ENCODE measurements at places on chromosomes 2 and 18.

GRCh38 chr2:229335877-229336346 lies 64.8 kb upstream of the PID1 start:
- DNase-seq: no peak

DNA sequence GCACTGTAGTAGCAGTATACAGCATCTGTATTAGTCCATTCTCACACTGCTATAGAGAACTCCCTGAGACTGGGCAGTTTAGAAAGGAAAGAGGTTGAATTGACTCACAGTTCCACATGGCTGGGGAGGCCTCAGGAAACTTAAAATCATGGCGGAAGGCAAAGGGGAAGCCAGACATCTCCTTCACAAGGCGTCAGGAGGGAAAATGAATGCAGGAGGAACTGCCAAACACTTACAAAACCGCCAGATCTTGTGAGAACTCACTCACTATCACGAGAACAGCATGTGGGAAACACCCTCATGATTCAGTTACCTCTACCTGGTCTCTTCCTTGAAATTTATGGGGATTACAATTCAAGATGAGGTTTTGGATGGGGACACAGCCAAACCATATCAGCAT lies 25.4 kb downstream of the MAP4K4 start:
- DNase-seq: no peak

DNA sequence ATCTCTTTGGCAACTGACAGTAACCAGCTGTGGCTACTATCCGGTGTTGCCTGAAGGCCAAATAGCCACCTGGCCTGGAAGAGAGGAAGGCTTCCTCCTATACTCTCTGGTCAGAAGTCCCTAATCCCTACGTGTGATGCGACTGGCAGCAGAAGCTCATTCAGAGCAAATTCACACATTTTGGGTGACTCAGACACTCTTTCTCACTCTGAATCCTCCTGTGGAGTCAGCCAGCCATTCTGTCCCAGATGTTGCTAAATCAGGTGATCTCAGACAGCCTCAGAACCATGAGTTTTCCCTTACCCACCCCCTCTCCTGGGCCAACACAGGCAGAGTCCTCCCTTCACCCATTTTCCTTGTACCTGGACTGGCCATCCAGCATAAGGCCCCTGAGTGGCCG lies 34.7 kb downstream of the CFAP53 start:
- no peak for DNase-seq

- DNase-seq: no peak
Measured at GRCh38 chr2:38652431-38653273, 13.3 kb upstream of the GALM start.

- no peak for DNase-seq
Measured at GRCh38 chr2:199136681-199137080, 321.1 kb downstream of the SATB2 start.

DNA sequence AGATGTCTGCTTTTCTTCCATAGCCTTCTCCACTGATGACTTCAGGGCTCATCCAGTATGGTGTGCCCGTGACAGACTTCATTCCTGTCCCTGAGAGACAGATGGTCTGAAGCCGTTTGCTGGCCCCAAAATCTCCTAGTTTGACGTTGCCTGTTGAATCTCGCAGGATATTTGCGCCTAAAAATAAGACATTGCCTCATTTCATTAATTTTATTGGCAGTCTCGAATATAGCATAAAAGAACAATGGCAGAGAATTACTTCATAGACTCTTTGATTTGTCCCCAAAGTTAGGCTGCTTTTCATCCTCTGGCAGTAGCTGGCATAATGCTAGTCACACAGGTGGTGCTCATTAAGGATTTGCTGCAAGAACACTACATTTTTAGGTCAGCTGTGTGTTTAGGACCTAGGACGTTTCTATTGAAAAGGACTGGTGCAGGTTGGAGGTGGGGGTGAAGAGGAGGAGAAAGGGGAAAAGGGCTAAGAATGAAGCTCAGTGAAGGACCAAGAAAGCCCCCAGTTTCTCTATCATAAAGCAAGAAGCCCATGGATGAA lies 14.7 kb upstream of the ERCC3 start:
- DNase-seq: no peak

- DNase-seq: no peak
Measured at GRCh38 chr18:71989616-71990015, 554.5 kb downstream of the CBLN2 start.

GRCh38 chr18:61545281-61546245 lies 212.3 kb downstream of the CDH20 start:
- no peak for DNase-seq

- no peak for DNase-seq
Measured at GRCh38 chr2:72524071-72524470, 301.8 kb downstream of the EXOC6B start.

DNA sequence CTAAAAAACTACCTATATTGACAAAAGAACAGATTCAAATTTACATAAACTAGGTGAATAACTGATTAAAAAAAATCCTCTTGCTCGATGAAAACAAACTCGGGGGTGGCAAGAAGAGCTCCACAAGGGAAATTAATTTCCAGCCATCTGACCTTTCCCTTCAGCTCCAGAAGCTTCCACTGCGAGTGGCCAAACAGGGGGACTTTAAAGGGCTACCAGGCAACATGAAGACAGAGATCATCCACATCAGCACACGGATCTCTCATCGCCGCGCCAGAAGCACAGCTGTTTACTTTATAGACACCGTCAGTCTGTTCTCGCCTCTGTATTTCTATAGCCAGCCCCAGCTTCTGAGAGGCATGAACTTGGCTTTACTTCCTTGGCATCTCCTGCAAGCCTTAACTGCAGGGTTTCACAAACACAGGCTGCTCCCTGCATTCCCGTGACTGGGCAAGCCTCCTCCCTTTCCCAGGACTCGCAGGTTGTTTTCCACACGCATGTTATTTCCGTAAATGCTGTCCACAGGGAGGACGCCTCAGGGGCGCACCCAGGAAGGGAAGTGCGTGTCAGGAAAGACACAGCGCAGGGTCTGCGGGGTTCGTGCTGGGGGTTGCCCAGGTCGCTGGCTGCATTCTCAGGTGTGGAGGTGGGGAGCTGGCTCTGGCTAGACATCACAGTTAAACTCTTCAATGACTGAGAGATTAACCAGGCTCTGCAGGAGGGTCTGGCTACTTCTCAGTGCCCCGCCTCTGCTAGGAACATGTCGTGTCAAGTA lies 85.0 kb downstream of the USP40 start:
- no peak for DNase-seq

DNA sequence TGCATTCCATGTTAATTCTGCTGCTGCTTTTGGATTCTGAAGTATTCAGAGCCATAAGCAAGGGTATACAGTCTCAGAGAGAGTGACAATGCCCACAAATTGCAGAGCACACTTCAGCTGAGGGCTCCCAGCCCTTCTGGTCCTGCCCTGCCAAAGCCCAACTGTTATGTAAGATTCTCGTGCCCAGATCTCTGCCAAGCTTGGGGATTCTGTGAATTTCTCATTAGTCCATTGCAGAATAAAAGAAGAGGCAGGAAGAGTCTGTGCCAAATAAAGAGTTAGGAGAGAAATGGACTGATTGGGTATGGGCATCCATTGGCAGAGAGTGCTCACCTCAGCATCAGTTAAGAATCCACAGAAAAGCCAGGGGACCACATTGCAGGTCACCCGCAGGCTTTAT lies 112.0 kb upstream of the PNPT1 start:
- no peak for DNase-seq

GRCh38 chr2:166041613-166042012 lies 86.2 kb downstream of the SCN1A start:
- no peak for DNase-seq

GRCh38 chr2:37856101-37856751 lies 68.9 kb upstream of the RMDN2 start:
- no peak for DNase-seq

GRCh38 chr2:235283246-235283645 lies 210.6 kb upstream of the AGAP1 start:
- no peak for DNase-seq

DNA sequence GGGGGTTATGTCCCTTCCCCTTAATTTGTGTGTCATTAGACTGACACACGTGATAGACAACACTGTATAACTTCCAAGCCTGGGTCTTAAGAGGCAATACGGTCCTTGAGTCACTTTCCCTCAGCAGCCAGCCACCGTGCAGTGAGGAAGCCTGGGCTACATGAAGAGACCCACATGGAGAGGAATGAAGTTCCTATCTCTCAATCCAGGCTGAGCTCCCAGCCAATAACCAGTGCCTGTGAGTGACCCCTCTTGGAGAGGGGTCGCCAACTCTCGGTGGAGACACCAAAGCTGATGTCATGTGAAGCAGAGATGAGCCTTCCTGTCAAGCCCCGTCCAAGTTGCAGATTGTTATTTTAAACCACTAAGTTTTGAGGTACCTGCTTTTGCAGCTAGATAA lies 5.7 kb upstream of the WDSUB1 start:
- no peak for DNase-seq

DNA sequence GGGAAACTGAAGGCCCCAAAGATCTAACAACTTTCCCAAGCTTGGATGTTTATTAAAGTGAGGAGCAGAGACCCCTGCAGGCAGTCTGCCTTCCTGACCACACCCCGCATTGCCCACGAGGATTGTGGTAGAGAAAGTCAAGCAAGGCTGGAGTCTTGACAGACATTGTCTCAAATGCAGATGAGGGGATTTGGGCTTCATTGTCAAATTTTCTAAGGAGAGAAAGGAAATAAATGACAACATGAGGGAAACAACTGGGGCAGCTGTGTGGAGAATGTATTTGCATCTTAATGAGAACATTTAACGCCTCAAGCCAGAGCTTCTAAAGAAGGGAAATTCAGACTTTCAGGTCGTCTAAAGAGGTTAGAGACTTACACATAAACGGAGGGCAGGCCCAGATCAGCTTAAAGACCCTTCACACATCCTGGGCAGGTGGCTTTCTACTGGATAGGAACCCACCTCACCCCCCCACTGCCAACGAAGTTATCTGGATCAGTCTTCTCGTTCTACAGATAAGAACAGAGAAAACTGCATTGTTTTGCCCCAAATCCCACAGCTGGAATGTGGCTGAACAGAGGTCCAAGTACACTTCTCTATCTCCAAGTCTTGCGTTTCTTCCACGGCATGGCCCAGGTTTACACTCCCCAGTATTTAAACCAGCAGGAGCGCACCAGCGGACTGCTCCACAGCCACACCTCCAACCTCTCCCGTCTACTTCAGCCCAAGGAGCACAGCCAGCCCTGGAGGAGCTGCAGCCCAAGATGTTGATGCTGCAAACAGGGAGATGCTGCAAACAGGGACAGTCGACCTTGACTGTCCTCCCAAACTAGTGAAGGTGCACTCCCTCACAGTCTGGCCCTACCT lies 16.2 kb upstream of the SCG2 start:
- DNase-seq: no peak

DNA sequence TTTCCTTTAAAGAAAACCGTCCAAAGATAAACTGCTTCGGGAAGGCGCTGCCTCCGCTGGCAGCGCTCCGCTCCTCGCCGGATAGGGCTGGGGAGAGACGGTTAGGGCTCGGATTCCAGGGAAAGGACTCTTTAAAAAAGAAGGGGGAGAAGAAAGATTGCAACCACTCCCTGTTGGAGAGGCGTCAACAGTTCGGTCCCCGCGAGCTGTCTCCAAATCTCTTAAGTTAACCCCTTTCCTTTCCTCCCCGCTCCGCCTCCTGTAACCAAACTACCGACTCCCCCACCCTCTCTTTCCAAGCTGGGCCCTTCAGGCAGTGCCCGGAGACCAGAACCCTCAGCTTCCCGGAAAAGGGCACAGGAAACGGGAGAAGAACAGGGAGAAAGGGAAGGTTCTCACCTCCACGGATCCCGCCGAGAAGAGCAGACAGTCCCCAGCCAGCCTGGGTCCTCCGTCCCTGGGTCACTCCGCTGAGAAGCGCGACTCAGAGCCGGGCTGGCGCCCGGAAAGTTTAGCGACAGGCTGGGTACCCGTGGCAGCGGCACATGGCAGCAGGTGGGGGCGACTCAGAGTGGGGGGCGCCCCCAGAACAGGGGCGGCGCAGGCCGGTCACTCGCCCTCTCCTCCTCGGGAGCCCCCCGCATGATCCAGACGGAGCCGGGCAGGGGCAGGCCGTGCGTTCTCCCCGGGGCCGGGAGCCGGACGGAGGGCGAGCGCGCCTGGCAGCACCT lies 675 bp downstream of the FZD5 start:
- DNase-seq: peak; percentile 32

DNA sequence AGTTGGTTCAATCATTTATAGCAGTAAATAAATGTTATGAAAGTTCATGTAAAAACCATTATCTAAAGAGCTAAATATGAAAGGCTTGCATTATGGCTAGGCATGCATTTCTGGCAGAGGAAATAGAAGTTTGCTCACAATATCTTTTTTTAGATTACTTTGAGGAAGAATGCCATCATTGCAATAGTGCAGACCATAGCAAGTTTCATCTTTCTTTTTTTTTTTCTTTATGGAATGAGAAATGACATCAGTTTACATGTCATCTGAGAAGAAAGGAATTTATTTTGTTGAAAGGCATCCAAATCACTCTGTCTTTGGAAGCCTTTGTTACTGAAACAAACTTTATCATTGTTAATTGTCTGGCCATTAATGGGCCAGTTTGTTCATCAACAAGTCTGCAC lies 74.5 kb upstream of the NCKAP5 start:
- DNase-seq: no peak

DNA sequence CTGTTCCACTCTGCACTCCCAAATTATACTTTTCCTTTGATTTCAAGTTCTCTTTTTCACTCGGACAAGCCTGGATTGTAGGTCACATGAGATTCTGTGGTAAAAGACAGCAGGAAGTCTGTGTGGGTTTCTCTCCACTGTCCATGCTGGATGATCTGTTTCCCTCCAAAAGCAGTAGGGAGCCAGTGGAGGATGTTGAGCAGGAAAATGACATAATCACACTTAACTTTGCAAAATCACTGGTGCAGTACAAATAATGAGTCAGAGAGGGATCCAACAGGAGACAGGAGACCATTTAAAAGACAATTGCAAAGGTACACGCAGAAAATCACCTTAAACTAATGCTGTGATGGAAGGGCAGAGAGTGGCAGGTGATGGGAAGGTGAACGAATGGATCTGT lies 301.3 kb downstream of the ZNF407 start:
- no peak for DNase-seq

- no peak for DNase-seq
Measured at GRCh38 chr2:26850000-26850431, 2.1 kb downstream of the DPYSL5 start.

DNA sequence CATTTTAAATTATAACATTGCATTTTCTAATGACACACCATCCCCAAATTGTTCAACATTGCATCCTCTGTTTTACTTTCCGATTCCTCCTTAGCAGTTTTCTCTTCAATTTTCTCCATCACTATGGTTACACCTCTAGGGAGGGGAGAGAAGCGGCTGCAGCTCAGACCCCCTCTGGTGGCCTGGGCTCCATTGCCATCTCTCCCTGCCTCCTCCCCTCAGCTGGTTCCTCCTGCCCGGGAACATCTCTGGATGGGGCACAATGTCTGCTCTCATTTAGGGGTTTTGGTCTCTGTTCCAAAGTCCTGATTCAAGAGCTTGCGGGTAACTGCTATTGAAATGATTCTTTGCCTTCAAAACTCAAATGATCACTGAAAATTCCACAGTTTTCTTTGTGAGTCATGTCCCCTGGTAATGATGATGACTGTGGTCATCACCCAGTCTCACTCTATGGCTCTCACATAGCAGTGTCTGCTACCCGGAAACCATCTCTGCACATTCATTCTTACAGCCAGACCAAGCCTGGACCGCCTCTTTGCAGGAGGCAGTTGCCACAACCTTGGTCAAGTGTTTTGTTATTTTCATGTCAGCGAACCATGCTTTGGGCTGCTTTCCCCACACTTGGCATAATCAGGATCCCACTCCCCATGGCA lies 263.9 kb downstream of the ALPK2 start:
- DNase-seq: no peak

Data from activated naive CD4-positive, alpha-beta T cell (primary cell).